ENCODE measurements at places on chromosomes 1 and 21.

DNA sequence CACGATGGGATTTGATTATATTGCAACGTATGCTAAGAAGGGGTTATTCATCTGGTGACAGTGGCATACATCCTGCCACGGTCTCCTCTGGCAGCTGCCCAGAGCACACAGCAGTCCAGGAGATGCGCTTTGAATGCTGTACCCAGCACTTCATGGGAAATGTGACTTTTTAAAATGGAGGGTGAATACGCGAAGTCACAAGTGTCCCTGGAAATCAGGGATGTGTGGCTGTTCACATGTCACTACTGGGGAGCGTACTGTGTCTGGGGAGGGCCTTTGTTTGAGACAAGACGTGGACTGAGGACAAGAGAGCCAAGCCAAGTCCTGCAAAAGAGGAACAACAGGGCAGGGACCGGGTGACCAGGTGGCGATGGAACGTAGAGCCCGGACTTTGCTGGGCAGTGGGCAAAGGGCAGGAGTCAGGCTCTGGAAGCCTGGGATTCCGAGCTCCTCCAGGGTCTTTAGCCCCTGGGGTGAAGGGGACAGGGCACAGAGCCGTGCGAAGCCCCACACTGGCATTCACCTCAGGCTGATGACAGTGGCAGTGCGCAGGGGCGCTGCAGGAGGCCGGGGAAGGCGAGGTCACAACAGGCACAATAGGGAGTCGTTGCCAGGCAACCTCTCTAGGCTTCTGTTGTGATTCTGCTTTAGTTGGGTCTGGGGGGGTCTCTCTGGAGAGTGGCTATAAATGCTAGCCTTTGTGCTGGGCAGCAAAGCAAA is 11.4 kb upstream of the ZBTB21 start:
- DNase-seq = no peak

DNA sequence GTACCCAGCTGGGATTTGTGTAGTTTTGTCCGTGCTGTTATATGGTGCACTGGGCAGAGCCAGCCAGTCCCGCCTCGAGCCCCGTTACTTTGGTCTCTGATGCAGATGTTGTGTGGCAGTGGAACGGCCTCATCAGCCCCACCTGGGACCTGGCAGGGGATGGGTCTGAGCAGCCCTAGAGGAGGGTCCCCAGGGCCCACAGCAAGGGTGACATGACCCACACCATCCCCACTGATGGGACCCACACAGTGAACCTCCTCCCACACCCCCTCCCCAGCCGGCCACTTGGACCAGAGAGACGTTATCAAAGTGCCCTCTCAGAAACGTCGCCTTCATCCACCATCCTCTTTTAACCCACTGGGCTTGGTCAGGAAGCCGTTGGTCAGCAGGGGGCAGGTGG is 42.0 kb upstream of the PCBP3 start:
- no peak for DNase-seq

DNA sequence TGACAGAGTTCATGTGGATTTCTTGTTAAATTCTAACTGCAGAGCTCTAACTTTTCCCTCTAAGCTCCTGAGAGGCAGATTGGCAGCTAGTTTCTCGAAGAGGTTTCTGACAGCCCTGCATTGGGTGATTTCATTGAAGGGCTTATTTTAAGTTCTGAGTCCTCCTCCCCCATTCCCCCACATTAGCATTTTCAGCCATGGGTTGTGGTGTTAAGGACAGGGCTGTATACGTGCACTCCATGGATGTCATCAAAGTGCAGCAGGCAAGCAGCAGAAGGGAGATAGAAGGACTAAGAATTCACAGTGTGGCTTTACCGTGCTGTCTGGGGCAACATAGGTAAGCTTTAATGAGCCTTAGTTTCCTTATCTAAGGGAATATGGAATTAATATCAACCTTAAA is 19.0 kb downstream of the CRYZ start:
- DNase-seq = no peak

GRCh38 chr1:229058111-229058561 is 212.8 kb upstream of the RAB4A start:
- DNase-seq = peak; percentile 39

DNA sequence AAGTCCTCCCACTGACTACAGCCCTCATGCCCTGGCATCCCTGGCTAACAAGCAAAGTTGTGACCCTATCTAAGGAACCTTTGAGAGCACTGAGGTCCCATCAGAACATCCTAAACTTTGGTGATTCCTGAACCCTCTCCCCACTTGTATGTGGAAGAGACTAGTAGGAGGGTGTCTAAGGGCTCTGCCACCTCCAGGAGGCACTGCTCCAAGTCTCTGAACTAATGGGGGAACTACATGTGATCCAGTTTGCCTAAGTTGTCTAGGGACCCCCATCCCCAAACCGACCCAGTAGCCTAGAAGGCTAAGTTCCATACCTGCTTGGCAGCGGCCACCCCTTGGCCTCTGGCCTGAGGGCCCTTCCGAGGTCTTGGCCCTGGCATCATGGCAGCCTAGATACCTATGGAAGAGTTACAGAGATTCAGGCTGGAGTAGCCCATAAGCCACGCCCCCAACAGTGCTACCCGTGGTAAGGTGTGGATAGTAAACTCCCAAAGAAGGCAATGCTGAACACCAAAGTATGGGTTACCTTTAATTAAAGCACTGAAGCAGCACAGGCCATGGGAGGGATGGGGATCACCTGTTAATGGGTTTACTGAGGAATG is 1.7 kb downstream of the CC2D1B start:
- DNase-seq = no peak

- no peak for DNase-seq
Measured at GRCh38 chr1:163670989-163671757, 349.4 kb downstream of the NUF2 start.

- no peak for DNase-seq
Measured at GRCh38 chr1:76562292-76562691, 305.0 kb upstream of the ST6GALNAC5 start.

GRCh38 chr1:228338521-228339051 is 68.0 kb downstream of the TRIM11 start:
- no peak for DNase-seq

- no peak for DNase-seq
Measured at GRCh38 chr1:87151500-87152421, 176.9 kb upstream of the LMO4 start.

- peak; percentile 72 for DNase-seq
Measured at GRCh38 chr1:227728059-227728891, 6.8 kb downstream of the JMJD4 start.

- DNase-seq = no peak
Measured at GRCh38 chr1:226919587-226919986, 20.5 kb upstream of the COQ8A start.

DNA sequence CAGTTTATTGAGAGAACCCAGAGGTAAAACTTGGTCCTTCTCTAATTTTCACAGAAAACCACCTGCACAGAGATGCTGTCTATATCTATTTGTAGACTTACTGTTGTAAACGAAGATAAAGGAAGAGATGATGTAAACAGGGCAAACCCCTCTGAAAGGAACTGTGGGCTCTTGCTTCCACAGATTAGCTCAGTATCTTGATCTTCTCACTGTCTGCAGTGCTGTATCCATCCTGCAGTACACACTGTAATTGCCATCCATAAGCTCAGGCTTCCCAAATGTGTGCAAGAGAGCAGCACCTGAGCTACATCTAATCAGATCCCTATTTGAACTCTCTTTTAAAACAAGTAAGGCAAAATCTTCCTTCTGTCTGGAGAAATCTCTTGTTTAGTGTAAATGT is 16.6 kb upstream of the RWDD3 start:
- DNase-seq = no peak

DNA sequence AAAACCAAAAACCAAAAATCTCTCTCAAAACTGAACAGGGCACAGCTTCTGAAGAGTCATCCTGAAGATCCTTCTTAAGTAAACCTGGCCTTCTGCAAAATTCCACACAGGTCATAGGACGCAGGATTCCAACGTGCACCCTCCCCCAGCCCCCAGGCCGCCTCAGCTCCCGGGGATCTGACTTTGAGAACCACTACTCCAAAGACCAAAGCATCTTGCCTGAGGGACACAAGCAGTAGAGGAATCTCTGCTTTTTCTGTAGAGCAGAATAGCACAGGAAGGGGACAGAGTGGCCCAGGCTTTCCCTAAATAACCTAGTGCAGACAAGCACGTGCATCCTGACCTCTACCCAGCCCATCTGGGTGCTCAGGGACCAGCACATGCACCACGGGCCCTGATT is 104.8 kb upstream of the VAMP3 start:
- no peak for DNase-seq

- peak; percentile 40 for DNase-seq
Measured at GRCh38 chr1:111733183-111733991, 5.8 kb downstream of the INKA2 start.
